Stimulated activated CD4-positive, alpha-beta T cell treated with anti-CD3 and anti-CD28 coated beads, Interleukin-12 subunit alpha, Interleukin-12 subunit beta, amount 100 ng/mL, for 4 hours (primary cell): ENCODE measurements at places on chromosomes 1 and 21.

GRCh38 chr1:24743404-24744211 is 1.6 kb upstream of the CLIC4 start:
- DNase-seq: no peak

GRCh38 chr1:161071886-161072371 is 2.2 kb upstream of the ARHGAP30 start:
- DNase-seq: peak; percentile 31

DNA sequence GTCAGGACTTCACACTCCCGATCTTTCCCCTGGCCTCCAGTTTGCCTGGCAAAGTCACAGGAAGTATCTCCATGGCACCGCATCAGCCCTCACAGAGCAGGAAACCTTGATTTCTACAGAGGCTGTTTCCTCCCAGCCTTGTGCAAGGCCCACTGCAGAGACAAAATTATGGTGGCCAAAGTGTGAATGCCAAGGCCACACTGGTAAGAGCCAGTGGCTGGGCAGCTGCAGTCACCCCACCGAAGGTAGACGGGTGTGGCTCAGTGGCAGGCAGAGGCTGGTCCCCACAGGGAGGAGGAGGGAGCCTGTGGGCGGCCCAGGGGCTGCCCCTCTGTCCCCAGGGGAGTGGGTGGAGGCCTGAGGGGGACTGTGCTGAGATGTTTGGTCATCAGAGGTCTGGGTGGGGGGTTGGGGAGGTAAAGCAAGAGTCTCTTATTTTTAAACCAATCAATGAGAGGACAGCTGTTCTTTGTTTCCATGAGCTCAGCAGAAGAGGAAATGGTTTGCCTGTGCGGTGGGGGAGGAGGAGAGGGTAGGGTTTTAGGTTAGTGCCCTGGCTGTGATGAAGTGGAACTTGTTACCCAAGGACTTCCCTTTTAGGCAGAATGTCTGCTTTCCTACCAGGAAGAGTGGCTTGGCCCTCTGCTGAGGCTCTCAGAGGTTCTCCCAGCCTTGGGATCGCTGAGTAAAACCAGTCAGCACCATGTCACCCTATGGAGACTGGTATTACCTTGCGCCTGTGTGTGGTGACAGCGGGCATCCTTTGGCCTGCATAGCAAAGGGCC is 18.0 kb upstream of the BTG2 start:
- DNase-seq: peak; percentile 59

- no peak for DNase-seq
Measured at GRCh38 chr1:21638531-21639341, 30.4 kb downstream of the RAP1GAP start.

- no peak for DNase-seq
Measured at GRCh38 chr1:151716771-151717631, at the start of gene CELF3. CELF3 (minus strand) TSS chr1:151716803; CDS start chr1:151716020, 783 bp downstream.

DNA sequence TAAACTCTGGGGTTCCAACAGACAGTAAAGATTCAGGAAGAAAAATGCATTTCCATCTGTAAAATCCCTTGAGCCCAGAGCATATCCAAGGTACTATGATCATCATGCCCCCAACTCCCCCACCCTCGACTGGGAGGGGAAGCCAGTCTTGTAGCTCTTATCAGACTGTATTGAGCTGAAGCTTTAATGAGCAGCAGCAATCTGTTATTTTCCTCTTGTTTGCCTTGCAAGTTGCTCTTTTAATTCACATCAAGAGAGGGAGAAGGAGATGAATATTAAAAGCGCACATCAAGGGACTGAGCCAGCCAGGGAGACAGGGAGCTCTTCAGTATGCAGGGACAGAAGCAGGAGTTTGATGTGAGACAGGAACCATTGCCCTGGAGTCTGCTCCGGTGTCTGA is 52.5 kb upstream of the KCNA3 start:
- DNase-seq: no peak

- DNase-seq: no peak
Measured at GRCh38 chr1:30172299-30172694, 551.1 kb downstream of the MATN1 start.

DNA sequence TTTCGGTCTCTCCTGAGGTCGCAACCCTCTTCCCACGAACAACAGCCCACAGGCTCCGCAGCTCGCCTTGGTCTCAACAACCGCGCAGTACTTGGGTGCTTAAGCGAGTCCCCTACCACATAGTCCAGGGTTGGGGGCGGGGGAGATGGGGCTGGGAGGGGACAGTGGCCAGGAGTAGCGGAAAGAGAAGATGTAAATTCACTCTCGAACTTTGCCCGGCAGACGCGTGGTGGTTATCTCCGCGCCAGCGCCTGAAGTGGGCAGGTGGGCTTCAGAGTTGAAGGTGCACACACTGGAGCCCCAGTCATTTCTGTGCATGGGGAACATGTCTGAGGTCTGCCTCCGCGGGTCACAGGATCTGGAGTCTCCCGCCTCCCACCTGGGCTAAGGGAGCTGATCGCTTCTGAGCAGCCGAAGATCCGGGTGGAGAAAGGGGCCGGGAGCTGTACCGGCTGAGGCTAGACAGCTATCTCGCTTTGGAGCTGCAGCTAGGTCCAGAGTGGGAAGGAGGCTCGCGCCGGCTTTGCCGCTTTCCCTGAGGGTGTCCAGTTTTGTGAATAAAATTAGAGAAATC is 4.3 kb upstream of the FOXD2 start:
- DNase-seq: no peak

GRCh38 chr1:165129568-165130164 is 226.8 kb downstream of the LMX1A start:
- peak; percentile 3 for DNase-seq

DNA sequence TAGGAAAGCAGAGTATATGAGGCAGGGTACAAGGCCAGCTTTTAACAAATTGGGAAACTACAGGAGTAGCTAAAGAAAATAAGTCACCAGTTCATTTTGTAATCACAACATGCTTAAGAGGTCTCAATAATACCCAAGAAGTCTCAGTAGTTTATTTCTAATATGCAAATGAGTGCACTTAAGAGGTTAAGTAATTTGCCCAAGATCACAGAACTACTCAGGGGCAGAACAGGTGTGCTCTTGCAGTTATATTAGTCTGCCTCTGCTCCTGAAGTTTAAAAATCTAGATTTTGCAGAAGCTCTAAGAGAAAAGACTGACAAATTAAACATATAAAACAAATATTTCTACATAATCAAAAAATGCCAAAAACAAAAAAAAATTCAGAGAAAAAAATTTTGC is 6.9 kb downstream of the EPS15 start:
- no peak for DNase-seq

DNA sequence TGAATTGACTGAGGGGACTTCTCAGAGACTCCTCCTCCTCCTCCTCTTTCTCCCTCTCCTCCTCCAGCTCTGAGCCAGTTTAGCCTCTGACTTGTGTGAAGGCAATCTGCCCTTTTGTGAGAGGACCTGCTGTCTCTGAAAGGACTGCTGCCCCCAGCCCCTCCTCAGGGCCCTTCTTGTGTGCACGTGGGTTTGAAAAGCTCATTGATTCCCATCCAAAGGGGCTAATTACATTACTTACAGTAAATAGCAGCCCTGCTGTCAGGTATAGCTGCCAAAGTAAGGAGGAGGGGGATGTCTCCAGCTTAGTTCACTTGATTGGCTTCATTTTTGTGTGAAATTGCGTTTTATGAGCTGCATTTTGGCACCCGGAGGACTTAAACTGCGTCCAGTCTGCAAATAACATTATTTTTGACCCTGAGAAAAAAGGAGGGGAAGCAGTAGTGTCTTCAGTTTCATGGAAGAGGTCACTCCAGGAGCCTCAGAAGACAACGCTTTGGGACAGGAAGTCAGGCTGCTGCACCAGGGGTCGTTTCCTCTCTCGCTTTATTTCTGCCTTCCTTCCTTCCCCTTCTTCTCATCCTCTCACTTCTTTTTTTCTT is 1.8 kb upstream of the LHX9 start:
- no peak for DNase-seq

DNA sequence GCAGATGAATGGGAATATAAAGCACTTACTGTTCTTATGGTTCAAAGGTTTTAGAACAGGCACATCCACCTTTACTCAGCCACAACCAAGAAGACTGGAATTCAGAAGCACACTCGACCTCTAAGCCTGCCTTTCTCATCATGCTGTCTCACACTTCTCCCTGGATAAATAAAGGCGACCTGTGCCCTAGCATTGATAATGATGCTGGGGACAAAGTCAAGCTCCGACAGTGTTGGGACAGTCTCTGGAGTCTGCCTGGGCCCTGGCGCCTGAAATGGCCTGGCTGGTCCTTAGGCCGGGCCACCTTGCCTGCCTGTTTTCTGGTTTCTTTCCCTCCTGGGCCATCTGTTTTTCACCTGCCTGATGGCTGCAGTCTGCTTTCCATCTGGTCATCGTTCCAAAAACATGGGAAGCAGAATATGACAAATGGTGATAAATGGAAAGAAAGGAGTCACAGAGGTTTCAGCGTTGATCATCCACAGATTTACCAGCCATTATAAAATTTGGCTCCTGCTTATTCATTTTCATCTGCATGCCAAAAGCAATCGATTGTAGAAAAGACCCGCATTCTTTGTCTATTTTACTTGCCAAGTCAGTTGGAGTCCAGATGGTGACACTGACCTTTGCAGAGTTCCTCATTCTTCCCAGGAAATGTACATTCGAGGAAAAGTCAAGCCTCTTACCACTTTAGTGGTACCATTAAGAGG is 91.2 kb upstream of the KCNJ15 start:
- no peak for DNase-seq

- DNase-seq: no peak
Measured at GRCh38 chr21:46307625-46308024, 16.0 kb downstream of the C21orf58 start.

GRCh38 chr1:163055531-163055930 is 13.6 kb upstream of the RGS4 start:
- no peak for DNase-seq

DNA sequence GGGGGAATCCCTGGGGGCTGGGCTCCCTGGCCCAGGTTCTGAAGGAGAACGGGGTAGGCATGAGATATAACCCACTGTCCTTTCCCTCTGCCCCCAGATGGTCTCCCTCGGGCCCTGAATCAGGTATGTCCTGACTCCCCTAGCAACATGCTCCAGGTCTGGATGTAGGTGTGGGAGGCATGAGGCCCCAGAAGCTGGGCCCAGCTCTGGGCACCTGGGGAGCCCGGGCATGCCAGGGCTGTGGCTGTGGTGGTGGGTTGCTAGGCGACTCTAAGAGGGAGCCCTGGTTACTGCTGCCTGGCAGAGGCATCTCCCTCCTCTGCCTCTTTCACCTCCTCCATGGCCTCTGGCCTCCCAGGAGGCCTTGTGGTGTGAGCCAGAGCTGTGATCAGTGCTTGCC is 16.2 kb downstream of the FOXO6 start:
- no peak for DNase-seq

- no peak for DNase-seq
Measured at GRCh38 chr1:203880606-203881005, 19.2 kb downstream of the SNRPE start.

DNA sequence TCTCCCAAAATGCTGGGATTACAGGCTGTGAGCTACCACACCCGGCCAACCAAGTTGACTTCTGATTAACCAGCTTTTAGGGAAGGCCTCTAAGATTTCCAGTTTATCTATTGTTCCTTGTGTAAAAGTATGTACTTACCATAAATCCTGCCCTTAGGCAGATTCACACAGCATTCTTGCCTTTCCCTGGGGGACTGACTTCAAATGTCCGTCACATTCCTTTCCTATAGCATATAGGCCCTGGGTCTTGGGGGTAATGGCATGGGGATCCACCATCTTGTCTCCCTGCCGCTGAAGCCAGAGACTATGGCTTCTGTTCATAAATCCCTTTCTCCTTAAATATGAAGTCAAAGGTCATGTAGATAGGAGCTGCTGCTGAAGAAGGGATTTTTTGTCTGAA is 872 bp upstream of the PINK1 start:
- DNase-seq: no peak

GRCh38 chr1:8660411-8660828 is 157.0 kb downstream of the RERE start:
- no peak for DNase-seq

- DNase-seq: no peak
Measured at GRCh38 chr1:24206083-24206464, 19.0 kb upstream of the IFNLR1 start.

DNA sequence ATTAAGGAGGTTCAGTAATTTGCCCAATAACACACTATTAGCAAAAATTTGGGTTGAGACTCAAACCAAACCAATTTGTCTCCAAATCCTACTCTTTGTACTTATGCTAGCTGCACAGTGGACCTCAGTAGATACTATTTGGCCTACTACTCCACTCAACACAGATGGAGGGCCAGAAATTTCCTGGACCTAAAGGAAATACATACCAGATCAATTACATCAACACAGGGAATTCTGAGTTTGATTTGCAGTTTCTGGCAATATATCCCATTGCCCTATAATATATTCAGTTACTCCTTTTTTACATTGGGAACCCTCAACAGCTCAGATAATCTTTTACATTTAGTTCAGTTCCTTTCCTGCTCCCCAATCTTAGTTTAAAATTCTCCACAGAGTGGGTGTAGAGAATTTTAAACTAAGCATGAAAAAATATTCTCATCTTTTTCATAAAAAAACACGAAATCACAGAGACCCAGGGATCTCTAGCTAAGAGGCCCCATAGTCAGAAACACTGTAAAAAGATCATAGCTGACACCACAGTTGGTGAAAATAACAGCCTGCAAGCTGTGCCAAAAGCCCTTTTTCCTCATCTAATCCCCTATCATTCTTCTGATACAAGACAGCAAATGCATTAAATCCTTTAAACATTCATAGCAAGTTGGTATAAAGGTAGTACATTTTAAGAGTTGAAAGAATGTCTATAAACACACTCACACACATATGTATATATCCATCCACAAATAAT is 317.7 kb upstream of the ESRRG start:
- DNase-seq: no peak

- DNase-seq: no peak
Measured at GRCh38 chr1:8120693-8121260, 94.7 kb upstream of the ERRFI1 start.

DNA sequence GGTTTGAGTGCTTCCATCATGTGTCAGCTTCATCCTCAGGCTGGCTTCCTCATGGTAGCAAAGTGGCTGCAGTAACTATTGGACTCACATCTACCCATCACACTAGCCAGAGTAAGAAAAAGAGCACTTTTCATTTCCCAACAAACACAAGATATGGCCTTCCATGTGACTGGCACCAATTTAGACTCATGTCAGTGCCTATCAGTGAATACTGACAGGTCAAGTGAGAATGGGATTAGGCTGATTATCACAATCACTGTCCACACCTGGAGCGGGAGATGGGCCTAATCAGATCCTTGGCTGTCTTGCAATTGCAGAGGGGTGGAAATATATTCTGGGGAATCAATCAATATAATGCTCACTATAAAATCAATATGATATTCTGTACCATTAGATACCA is 2.9 kb upstream of the RABGAP1L start:
- no peak for DNase-seq

DNA sequence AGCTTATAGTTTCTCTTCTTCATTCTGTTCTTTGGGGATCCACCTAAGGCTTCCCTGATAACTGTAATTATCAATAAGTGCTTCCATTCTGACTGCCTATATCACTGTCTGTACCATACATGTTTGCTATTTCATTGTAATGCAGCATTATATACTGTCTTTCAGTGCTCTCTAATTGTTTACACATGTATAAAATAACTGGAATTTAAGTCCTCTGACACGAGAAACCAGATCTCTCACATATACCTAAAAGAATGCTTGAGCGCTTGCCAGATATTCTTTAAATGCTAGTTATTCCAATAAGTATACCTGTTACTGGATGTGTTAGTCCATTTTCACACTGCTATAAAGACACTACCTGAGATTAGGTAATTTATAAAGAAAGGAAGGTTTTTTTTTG is 34.7 kb downstream of the CELF3 start:
- DNase-seq: no peak

GRCh38 chr1:16175610-16176553 is 20.0 kb upstream of the EPHA2 start:
- no peak for DNase-seq

- DNase-seq: no peak
Measured at GRCh38 chr1:217712925-217713597, 81.9 kb downstream of the SPATA17 start.

GRCh38 chr1:9732123-9732971 is 80.8 kb downstream of the PIK3CD start:
- no peak for DNase-seq
